ENCODE measurements at places on chromosomes 6 and 20. TPM values are rescaled to one million over a fixed set of nuclear protein-coding genes. Genes with fewer than 3 reads are reported as not detected.

PAX1 gene
- total RNA-seq = not detected

TRIM40 gene
- total RNA-seq = not detected

BTN2A1 gene
- 12.8 TPM for total RNA-seq

ZNF311 gene
- 1.7 TPM for total RNA-seq

ALDH5A1 gene
- 1.3 TPM for total RNA-seq

LHFPL5 gene
- total RNA-seq = not detected

RNF8 gene
- total RNA-seq = 28.2 TPM

NRSN2 gene
- 44.0 TPM for total RNA-seq

ZBTB22 gene
- total RNA-seq = 19.5 TPM

RAB22A gene
- total RNA-seq = 18.6 TPM

OPN5 gene
- not detected for total RNA-seq

SH3BGRL2 gene
- 6.7 TPM for total RNA-seq

OR2H2 gene
- not detected for total RNA-seq

ZNF184 gene
- total RNA-seq = 8.2 TPM

KIAA1755 gene
- 0.66 TPM for total RNA-seq

MUC22 gene
- total RNA-seq = not detected

KCNQ2 gene
- total RNA-seq = not detected

PRL gene
- not detected for total RNA-seq

HFE gene
- total RNA-seq = 21.1 TPM

ZNF831 gene
- not detected for total RNA-seq

PTGIS gene
- 58.2 TPM for total RNA-seq

TBXT gene
- total RNA-seq = not detected

FNDC1 gene
- total RNA-seq = under 0.01 TPM

Data from uterine smooth muscle cell (primary cell).